NCI-H1694 treated with DMSO at 0.1 percent for 48 hours (cell line): ENCODE measurements at places on chromosomes 2 and 18.

GRCh38 chr2:215619989-215620388 lies 184.1 kb upstream of the FN1 start:
- no peak for DNase-seq

DNA sequence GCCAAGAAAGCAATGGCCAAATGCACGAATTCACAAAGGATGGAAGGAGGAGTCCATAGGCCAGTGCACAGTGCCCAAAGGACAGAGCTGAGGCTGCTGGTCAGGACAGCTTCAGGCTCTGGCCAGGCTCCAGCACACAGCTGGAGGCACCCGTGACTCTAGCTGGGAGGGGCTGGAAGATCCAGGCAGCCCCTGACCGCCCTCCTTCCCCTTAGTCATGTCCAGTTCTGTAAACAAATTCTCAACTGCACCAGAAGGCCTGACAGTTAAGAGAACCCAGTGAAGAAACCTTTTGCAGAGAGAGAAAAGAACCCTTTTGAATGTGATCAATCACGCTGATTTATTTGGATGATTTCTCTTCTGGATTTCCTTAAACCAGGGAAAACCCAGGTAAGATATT lies 7.7 kb upstream of the YWHAQ start:
- DNase-seq: no peak

GRCh38 chr2:16053437-16054257 lies 113.3 kb downstream of the MYCN start:
- DNase-seq: no peak

- no peak for DNase-seq
Observed at GRCh38 chr18:69885841-69886531, 61.7 kb downstream of the CD226 start.

- no peak for DNase-seq
Observed at GRCh38 chr2:190972213-190972612, 41.8 kb downstream of the STAT1 start.
